ENCODE measurements at places on chromosomes 1 and 21. TPM values are rescaled to one million over a fixed set of nuclear protein-coding genes. Genes with fewer than 3 reads are reported as not detected.

- no peaks in the 10 kb centered on the region for H3K27me3 ChIP-seq
- no peak overlapping the region for H3K4me3 ChIP-seq
- H3K36me3 ChIP-seq = no peaks in the 10 kb centered on the region
Measured at GRCh38 chr21:26495283-26495849, 77.7 kb downstream of the CYYR1 start.

GRCh38 chr1:111911061-111911460, 78.4 kb downstream of the KCND3 start:
- no peaks in the 10 kb centered on the region for H3K36me3 ChIP-seq
- no peak overlapping the region for H3K4me3 ChIP-seq
- peaks cover 29% of the 10 kb centered on the region for H3K27me3 ChIP-seq
- no peak for DNase-seq
- H3K27ac ChIP-seq = no peak overlapping the region

DNA sequence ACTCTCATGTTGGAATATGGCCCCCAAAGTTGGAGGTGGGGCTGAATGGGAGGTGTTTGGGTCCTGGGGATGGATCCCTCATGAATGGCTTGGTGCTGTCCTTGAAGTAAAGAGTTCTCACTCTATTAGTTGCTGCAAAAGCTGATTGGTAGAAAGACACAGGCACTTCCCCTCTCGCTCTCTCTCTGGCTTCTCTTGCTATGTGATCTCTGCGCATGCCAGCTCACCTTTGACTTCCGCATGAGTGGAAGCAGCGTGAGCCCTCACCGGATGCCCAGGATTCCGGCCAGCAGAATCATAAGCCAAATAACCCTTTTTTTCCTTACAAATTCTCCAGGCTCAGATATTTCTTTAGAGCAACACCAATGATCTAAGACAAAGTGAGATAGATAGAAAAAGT, 20.9 kb upstream of the CCSAP start:
- H3K27me3 ChIP-seq = peaks cover 41% of the 10 kb centered on the region
- no peak overlapping the region for H3K4me3 ChIP-seq
- no peak overlapping the region for H3K27ac ChIP-seq
- H3K36me3 ChIP-seq = no peaks in the 10 kb centered on the region
- no peak for DNase-seq
- no peaks in the 10 kb centered on the region for H3K4me1 ChIP-seq

F13B gene
- total RNA-seq = not detected

GRCh38 chr1:216325336-216325735, 97.9 kb downstream of the USH2A start:
- no peak for DNase-seq
- H3K27ac ChIP-seq = no peak overlapping the region
- no peak overlapping the region for H3K4me3 ChIP-seq
- H3K36me3 ChIP-seq = no peaks in the 10 kb centered on the region
- H3K27me3 ChIP-seq = no peaks in the 10 kb centered on the region

- peaks cover 8% of the 10 kb centered on the region for H3K27me3 ChIP-seq
- H3K4me3 ChIP-seq = no peak overlapping the region
- no peaks in the 10 kb centered on the region for H3K36me3 ChIP-seq
- no peaks in the 10 kb centered on the region for H3K4me1 ChIP-seq
Measured at GRCh38 chr1:54906586-54906985, 19.6 kb upstream of the DHCR24 start.
